ENCODE measurements at places on chromosomes 7 and 10.

DNA sequence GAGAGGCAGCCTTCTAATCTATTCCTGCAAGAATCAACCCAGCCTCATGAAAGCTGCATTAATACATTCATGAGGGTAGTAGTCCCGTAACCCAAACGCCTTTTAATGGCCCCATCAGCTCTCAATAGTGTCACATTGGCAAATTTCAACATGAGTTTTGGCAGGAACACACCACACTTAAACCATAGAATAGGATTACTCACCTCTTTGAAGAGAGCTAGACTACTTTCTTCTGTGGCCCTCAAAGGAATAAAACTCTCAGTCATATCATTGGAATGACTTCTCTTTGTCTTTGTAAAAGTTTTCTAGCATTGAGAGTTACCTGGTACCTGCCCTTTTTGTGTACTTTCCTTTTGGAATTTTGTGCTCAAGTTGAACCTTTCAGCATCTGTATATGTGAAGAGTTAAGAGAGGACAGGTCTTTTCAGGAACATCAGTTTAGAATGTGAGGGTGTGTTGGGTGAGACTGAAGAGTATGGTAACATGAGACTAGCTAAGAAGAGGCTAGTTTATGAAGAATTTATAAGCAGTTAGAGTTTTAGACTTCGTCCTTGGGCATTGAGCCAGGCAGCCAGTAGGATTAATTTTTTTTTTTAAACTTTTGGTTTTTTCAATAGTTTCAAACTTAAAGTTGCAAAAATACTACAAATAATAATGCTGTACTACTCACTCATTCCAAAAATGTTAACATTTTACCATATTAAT, 92.6 kb downstream of the MLLT10 start:
- DNase-seq: peak; percentile 65

DNA sequence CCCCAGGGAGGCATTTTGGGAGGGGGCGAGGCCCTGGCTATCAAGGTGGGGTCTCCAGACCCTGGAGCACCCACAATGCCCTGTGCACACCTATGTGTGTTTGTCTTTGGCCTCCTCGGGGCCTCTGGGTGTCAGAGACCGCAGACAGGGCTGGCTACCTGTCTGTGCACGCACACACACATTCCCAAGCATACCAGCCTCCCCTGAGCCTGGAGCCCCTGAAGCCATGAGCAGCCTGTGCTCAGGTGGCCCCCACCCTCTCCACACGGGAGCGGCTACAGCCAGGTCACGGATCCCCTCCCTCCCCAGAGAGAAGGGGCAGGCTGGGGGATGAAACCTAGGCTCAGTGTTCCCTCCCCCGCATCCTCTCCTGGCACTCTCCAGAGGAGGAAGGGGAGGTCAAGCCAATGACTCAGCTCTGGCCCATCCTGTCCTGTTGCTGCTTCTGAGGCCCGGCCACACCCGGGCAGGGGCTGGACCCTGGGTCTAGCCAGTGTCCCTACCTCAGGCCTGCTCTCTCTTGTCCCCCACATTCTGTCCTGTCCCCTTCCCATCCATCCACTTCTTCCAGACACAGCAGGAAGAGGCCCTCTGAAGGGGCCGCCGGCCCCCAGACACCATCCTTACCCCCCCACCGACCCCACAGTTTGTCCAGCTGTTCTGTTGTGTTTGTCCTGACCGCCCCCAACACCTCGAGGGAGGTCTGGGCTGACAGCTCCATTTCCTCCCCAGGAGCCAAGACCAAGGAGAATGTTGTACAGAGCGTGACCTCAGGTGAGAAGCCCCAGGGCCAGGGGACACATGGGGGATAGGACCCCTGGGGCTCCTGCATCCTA, 720 bp downstream of the SNCG start:
- peak; percentile 78 for DNase-seq

DNA sequence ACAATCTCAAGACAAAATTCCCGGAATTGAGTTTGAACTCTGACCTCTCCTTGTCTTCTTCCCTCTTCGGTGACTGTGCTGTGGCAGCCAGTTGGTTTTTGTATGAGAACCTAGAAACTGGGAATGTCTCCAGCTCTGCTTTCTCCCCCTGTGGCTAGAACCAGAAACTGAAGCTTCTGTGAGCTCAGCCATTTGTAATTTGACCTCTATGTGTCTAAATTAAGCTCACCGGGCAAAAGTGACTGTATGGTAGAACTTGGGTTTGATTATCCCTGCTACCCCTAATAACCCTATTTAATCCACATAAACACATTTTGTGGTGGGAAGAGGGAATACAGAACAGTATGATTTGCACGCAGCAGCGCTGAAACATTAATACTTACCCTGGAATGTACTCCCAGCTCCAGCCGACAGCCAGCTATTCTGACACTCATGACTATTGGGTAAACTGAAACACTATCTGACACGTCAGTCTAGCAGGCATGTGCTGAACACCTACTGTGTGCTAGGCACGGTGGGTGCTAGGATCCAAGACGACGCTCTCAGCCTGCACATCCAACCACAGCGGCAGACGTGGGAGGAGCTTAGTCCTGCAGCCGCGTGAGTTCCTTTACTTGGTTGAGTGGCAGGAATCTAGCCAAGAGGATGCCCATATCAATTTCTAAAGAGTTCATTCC, 324.8 kb downstream of the SFMBT2 start:
- DNase-seq: no peak

- no peak for DNase-seq
These were observed 10.9 kb upstream of the OAT start for GRCh38 chr10:124429576-124429975.

All from foreskin keratinocyte (primary cell).